ENCODE measurements at places on chromosomes 12 and 14.

DNA sequence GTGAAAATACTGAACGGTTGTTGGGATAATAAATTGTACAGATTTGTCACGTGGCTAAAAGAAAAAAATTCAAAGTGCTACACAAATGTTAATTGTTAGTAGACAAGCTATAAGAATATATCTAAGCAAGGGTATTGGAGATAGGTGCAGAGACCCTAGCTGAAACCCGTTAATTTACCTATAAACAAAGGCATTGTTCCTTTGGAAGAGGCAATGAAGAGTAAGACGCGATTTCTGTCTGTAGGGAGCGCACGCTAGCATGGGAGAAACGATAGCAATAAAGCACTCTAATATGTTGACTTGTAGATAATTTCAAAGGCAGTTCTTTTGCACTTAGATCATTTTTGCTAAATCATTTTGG, 565 bp downstream of the CCDC77 start:
- DNase-seq, result no peak

GRCh38 chr14:21913759-21914158, 240.1 kb upstream of the OR4E1 start:
- peak; percentile 39 for DNase-seq

GRCh38 chr12:67067453-67068203, 201.5 kb upstream of the CAND1 start:
- no peak for DNase-seq

- no peak for DNase-seq
Measured at GRCh38 chr14:63398952-63399351, 80.2 kb upstream of the GPHB5 start.

- no peak for DNase-seq
Measured at GRCh38 chr12:125685915-125686314, 620.7 kb downstream of the AACS start.

DNA sequence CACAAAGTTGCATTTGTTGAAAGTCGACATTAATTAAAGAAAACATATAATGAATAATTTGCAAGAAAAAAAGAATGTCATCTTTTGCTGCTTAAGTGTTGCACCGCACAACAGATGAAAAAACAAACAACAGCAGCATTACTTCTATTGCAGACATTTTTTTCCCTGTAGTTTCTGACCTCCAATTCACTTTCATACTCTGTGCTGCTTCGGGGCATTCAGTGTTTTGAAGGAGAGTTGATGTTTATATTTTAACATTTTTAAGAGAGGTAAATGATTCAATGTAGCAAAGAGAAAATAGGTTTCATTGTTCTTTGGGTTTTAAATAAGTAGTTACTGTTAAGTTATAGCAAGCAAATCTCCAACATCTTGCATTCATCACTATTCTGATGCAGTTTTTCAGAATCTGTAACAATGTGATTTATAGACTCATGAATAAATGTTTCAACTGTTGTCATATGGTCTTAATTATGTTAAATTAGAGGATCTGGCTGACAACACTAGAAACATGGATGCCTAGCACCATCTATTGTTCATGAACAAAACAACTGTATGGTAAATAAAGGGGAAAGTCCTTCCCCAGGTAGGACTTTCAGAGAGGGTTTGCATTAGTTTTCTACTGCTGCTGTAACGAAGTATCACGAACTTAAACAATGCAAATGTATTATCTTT, 168.1 kb downstream of the BCAT1 start:
- DNase-seq, result no peak

- no peak for DNase-seq
Measured at GRCh38 chr14:84065811-84066210, 1464.1 kb upstream of the FLRT2 start.

DNA sequence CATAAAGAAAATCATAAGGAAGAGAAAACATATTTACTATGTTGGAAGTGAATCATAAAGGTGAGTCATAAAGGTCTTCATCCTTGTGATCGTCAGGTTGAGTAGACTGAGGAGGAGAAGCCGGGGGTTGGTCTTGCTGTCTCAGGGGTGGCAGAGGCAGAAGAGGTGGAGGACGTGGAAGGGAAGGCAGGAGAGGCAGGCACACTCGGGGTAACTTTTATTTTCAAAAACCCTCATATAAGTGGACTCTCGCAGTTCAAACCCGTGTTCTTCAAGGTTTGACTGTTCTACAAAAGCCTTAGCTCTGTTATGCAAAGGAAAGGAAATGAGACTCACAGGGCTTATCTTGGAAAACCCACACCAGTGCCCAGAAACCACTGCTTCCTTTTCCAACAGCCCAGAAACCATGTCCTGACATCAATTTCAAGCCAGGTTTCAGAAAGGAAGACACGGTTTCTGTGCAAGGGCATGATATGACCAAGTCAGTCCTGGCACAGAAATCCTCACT, 14.0 kb downstream of the SMCO2 start:
- no peak for DNase-seq

DNA sequence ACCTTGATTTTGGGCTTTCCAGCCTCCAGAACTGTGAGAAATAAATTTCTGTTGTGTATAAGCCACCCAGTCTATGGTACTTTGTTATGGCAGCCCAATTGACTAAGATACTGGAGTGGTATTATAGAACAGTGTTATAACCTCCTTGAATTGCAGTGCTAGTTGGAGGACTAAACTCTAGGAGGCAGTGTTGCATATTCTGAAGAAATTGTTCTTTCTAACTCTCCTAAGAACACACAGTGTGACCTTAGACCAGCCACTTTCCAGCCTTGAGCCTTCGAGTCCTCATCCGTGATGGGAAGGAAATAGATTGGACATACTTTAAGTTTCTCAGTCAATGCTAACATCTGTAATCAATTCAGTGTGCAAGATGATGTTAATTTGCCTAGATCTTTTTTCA, 22.4 kb upstream of the LRRC10 start:
- DNase-seq, result no peak

DNA sequence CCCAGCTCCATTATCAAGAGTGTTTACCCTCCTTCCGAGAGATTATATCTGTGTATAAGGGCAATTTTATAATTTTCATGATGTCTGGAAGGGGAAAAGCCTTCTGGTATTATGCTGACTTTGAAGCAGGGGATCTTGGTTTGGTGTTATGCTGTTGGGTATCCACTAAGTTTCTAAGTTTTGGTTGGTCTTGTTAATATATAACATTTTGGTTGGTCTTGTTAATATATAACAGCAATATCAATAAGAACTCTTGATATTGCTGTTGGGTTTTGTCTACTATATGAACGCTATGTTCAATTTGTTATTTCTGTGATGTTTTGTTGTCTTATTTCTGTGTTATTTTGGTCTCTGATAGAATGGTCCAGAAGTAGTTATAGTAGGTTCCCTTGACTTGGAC, 349.2 kb upstream of the LRFN5 start:
- DNase-seq, result no peak

DNA sequence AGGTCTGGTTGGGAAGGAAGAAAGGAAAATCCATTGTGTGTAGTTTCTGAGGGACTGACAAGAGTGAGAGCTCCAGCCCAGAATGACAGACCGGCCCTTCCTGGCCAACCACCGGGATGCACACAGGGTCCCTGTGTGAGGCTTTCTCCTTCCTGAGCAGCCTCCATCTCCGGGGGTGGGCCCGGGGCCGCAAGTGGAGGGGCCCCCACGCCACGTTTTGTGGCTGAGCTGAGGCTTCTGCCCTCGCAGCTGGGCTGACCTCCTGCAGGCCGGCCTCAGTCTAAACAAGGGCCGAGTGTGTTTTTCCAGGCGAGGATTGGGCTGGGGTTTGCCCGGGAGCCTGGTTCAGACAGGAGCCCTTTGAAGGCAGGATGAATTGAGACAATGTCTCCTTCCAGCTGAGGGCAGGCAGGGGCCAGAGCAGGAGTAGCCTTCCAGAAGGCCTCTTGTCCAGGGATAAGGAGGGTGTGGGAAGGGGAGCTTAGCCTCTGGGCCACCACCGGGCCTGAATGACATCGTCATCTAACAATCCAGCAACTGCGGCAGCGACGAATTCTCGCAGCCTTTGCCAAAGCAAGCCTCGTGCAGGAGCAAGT, 96.5 kb upstream of the NCOR2 start:
- DNase-seq, result no peak

- DNase-seq, result no peak
Measured at GRCh38 chr14:100708425-100709288, 18.0 kb upstream of the DLK1 start.

GRCh38 chr12:82826505-82826904, 139.8 kb downstream of the TMTC2 start:
- DNase-seq, result no peak

- no peak for DNase-seq
Measured at GRCh38 chr12:88994971-88995370, 357.3 kb downstream of the DUSP6 start.

DNA sequence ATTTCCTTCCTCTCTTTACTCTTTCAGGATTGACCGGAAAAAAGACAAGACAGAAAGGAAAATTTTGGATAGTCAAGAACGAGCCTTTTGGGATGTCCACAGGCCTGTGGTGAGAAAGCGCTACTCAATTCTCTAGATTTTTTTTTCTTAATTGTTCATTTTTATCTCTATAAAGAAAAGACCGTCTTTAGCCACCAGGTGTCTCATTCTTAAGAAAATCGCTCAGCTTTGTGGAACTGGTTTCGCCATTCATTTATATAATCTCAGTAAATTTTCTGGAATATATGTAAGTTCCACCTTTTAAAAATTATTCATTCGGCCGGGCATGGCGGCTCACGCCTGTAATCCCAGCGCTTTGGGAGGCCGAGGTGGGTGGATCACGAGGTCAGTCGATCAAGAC, 421.1 kb downstream of the DPF3 start:
- no peak for DNase-seq

DNA sequence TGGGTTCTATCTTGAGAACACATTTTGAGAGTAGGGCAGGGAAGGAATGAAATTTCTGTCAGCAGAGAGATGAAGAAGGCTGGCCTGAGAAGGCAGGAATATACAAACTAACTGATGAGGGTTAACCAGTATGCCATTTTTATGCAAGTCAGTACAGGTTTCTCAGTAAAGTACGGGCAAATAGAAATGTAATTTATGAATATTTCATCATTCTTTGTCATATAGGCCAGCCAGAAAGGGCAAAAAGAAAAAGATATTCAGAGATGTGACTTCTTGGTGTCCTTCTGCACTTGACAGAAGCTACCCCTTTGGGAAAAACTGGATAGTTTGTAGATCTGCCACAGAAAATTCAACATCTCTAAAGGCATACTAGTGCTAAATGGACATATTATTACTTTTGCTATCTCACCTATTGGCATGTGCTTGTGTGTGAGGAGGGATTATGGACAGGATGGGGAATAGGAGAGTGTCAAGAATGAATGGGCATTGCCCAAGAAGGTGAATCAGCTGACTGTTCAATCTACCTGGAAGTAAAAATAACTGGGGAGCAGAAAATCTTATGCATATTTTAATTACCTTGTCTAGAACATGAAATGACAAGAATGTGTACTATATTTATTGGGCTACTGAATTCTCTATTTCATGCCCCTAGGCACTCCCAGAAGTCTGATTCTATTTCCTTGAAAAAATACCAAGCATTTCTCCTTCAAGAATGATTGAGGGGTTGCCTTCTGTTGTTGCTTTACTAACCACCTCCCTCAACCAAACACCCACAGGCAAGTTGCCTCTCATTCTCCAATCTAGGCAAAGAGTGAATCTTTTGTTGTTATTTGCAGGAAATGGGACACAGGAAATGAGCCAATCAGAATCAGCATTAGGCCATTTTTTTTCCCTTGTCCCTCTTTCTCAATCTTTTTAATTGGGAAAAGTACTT, 175.1 kb upstream of the SLC38A2 start:
- no peak for DNase-seq

- no peak for DNase-seq
Measured at GRCh38 chr14:68199554-68200151, 380.1 kb downstream of the RAD51B start.

DNA sequence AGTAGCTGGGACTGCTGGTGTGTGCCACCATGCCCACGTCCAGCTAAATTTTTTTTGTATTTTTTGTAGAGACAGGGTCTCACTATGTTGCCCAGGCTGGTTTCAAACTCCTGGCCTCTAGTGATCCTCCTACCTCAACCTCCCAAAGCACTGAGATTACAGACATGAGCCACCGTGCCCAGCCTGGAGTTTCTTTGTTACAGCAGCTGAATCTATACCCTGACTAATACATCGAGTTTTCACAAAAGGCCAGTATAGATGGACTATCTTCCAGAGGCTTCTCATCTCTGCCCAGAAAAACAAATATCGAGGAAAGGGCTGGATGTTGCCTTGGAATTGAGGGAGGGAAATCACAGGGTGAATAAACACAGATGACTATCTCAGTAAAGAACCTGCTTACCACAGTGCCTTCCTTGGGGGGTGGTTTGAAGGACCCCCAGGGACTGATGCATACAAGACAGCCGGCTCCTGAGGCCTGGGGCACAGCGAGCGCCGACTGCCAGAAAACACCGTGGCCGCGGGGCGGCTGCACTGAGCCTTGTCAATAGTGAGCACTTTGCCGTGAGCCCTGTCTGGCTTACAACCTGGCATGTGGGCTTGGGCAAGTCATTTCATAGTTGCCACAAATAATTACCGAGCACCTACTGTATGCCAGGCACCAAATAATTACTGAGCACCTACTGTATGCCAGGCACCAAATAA, 111.9 kb downstream of the SCARB1 start:
- DNase-seq, result no peak

GRCh38 chr12:46304070-46304469, 35.2 kb upstream of the SLC38A1 start:
- DNase-seq, result no peak

- DNase-seq, result no peak
Measured at GRCh38 chr14:102264775-102265174, 40.2 kb downstream of the MOK start.

DNA sequence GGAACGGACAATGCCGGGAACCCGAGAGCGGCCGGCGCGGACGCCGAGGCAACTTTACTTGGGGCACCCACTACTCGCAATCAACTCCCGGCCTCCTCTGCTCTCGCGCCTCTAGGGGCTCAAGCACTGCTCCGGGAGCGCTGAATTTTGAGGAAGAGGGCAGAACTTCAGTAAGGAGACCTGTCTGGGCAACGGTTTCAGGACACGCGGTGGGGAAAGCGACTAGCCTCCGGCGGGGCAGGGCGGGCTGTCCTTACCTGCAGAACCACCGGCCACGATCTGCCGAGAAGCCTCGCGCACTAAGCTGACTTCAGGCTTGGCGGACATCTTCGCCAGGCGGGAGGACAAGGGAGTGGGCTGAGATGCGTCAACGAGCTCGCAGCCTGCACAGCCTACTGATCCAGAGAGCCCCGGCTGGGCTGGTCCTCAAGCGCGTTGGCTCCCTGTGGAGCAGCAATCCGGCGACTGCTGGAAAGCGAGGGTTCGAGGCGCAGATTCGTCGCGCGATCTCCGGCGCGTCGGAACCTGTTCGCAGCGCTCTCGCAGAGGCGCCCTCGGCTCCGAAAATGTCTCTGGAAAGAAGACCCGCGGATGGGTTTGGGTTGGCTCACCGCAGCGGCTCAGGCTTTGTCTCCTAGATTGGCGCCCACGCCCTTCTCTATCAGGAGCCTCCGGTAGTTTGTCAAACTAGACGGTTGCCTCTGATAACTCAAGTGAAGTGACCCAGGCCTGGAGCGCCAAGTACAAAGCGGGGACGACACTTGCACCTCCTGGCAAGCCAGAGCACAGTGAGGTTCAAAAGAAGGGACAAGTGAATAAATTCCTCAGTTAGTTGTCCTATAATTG, at the start of gene SLC25A21:
SLC25A21 (minus strand) TSS at position 583 of the 846 bp plus-strand sequence.
- no peak for DNase-seq
